ENCODE measurements at places on chromosomes 2 and 18.
A peak's percentile ranks its signal among the peaks of the same experiment; 100 is the strongest.

DNA sequence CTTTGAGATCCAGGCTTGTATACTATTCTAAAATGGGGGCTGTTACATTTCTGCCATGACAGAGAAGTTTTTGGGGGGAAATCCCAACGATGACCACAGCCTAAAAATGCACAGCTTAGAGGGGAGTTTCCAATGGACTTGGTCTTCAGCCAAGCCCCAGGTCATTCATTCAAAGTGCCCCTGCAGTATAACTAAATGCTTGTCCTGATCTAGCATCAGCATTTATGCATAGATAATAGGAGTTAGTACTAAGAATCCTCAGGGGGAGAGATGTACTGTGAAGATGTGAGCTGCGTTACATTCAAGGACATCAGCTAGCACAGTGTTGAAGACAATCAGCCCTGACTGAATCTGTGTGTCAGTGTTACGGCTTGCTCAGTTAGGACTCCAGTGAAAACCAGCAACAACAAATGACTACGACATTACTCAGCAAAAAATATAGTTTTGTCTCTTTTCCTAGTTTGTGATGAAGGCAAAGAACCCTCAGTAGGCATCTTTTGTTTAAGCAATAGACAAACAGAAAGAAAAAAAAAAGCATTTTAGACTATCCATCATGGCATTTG is 160.9 kb downstream of the ZEB2 start:
- DNase-seq, result no peak

- peak; percentile 84 for DNase-seq
Observed at GRCh38 chr2:12918835-12919445, 202.2 kb downstream of the TRIB2 start.

DNA sequence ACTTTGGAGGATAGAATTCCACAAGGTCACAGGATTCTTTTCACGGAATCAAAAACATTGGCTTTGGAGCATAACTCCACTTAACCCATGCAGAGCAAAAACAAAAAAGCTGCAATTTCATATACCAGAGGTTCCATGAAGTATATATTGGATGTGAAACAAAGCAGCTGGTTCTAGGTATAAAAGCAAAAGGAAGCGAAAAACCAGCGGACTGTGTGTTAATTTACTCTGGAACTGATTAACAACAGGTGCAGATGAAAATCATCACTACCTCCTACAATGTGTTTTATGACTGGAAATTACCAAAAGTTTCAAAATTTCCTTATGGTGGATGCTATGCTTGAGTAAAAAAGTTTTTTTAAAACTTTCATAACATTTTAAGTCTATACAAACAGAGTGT is 54.4 kb upstream of the LINC00305 start:
- no peak for DNase-seq

DNA sequence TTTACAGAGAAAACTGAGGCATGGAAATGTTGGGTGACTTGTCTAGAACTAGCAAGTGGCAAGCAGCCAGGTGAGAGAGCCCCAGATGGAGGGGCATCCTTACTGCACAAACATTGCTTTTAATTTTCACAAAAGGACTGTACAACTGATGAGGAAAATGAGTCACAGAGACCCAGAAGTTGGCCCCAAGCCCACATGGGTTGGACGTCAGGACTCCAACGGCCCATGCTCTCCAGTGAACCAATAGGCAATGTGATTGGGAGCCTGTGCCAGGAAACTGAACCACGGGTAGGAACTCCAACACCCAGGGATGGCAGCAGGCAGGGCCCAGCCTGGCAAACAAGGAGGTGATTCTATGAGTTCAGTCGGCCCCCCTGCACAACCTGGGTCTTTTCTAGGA is 50.8 kb downstream of the PID1 start:
- DNase-seq, result no peak

DNA sequence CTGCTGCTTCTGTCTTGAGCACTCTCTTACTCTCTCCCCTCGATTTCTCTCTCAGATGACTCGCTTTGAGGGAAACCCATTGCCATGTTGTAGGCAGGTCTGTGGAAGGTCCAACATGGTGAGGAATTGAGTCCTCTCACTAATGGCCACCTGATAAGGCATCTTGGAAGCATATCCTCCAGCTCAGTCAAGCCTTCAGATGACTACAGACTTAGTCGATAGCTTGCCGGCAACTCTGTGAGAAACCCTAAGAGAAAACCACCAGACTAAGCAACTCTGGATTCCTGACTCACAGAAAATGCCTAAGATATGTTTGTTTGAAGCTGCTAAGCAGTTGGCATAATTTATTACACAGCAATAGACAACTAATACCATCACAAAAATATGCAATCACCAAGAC is 51.2 kb downstream of the WDR75 start:
- DNase-seq, result no peak

DNA sequence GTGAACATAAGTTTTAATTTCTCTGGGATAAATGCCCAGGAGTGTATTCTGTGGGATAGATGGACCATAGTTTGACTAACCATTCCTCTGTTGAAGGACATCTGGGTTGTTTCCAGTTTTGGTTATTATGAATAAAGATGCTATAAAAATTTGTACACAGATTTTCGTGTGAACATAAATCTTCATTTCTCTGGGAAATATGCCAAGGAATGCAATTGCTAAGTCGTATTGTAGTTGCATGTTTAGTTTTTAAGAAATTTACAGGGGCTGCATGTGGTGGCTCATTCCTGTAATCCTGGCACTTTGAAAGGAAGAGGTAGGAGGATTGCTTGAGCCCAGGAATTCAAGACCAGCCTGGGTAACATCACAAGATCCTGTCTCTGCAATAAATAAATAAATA is 6.9 kb upstream of the SLC11A1 start:
- DNase-seq, result no peak

- DNase-seq, result no peak
Observed at GRCh38 chr2:201223089-201224073, 37.0 kb upstream of the CASP8 start.

DNA sequence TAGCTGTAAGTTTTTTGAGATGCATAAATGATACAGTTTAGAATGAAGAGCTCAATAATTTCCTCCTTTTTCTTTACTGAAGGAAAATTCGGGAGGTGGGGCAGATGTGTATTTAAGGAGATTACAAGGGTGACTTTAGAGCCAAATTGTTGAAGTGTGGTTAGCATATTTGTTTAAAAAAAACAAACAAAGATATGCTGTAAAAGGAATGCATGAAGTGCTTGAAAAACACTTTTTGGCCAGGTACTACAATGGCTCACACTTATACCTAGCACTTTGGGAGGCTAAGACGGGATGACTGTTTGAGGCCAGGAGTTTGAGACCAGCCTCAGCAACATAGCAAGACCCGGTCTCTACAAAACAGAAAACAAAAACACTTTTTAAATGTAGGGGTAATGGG is 38.4 kb downstream of the CD302 start:
- no peak for DNase-seq

GRCh38 chr2:202624133-202624532 is 10.6 kb upstream of the FAM117B start:
- DNase-seq, result no peak

GRCh38 chr2:68031542-68032160 is 31.2 kb downstream of the C1D start:
- DNase-seq, result no peak

DNA sequence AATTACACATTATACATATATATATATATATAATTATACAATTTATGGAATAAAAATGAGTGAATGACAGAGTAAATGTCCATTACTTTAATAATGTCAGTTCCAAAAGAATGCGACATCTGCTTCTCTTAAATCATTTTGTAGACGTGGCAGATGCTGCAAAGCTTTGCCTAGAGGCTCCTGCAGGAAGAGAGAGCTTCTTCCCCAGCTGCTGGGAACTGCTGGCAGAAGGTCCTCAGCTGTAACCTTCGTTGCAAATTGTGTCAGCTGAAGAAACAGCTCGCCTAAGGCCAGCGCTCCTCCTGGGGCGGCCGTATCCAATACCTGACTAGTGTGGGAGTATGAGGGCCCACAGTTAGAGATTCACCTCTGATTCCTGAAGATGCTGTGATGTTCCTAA is 9.6 kb upstream of the THNSL2 start:
- DNase-seq, result no peak

GRCh38 chr2:182014284-182014683 is 28.6 kb downstream of the PPP1R1C start:
- DNase-seq, result no peak
